ENCODE measurements at places on chromosomes 12 and 14. TPM values are rescaled to one million over a fixed set of nuclear protein-coding genes. Genes with fewer than 3 reads are reported as not detected.

Gene SLC25A3
- 418 TPM for total RNA-seq

Gene ERH
- 168 TPM for total RNA-seq

GRCh38 chr12:110613071-110613770 is 708 bp upstream of the TCTN1 start:
- peak; percentile 48 for DNase-seq
- H3K4me3 ChIP-seq: peak overlapping the region; percentile 88
- no peaks in the 10 kb centered on the region for H3K4me1 ChIP-seq
- no peaks in the 10 kb centered on the region for H3K36me3 ChIP-seq

DNA sequence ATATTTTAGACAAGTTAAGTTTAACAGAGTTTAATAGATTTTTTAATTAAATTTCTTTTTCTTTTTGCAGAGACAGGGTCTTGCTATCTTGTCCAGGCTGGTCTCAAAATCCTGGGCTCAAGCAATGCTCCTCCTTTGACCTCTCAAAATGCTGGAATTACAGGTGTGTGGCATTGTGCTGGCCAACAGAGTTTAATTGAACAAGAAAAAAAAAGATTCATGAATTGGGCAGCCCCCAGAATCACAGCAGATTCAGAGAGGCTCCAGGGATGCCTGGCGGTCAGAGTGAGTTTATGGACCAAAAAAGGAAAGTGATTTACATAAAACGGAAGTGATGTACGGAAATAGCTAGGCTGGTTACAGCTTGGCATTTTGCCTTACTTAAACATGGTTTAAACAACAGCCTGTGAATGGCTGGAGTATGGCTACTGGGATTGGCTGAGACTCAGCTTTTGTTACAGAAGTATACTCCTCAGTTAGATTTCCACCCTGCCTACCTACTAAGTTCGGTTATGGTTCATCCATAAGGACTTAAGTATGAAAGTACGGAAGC is 14.5 kb upstream of the TESPA1 start:
- H3K27me3 ChIP-seq: no peaks in the 10 kb centered on the region
- no peaks in the 10 kb centered on the region for H3K36me3 ChIP-seq
- H3K27ac ChIP-seq: no peak overlapping the region
- no peak for DNase-seq
- H3K4me3 ChIP-seq: no peak overlapping the region
- H3K4me1 ChIP-seq: no peaks in the 10 kb centered on the region

GRCh38 chr14:86997271-86997670 is 995.7 kb downstream of the GALC start:
- no peak overlapping the region for H3K27ac ChIP-seq
- H3K36me3 ChIP-seq: no peaks in the 10 kb centered on the region
- no peak for DNase-seq
- no peak overlapping the region for H3K4me3 ChIP-seq
- H3K27me3 ChIP-seq: no peaks in the 10 kb centered on the region
- no peaks in the 10 kb centered on the region for H3K4me1 ChIP-seq

- no peak overlapping the region for H3K27ac ChIP-seq
- H3K27me3 ChIP-seq: no peaks in the 10 kb centered on the region
- no peaks in the 10 kb centered on the region for H3K36me3 ChIP-seq
- peak; percentile 74 for DNase-seq
- H3K4me1 ChIP-seq: no peaks in the 10 kb centered on the region
These were observed 52.9 kb upstream of the OR9K2 start for GRCh38 chr12:55073043-55074022.

- no peak overlapping the region for H3K27ac ChIP-seq
- H3K36me3 ChIP-seq: no peaks in the 10 kb centered on the region
- no peak for DNase-seq
- H3K27me3 ChIP-seq: no peaks in the 10 kb centered on the region
- H3K4me3 ChIP-seq: no peak overlapping the region
These were observed 48.4 kb upstream of the OXA1L start for GRCh38 chr14:22718091-22718490.
